ENCODE measurements at places on chromosomes 2 and 18.

GRCh38 chr18:38453880-38454279, 888.3 kb upstream of the CELF4 start:
- no peak for DNase-seq

- no peak for DNase-seq
These were observed 80.3 kb downstream of the RTP5 start for GRCh38 chr2:241949736-241950412.

DNA sequence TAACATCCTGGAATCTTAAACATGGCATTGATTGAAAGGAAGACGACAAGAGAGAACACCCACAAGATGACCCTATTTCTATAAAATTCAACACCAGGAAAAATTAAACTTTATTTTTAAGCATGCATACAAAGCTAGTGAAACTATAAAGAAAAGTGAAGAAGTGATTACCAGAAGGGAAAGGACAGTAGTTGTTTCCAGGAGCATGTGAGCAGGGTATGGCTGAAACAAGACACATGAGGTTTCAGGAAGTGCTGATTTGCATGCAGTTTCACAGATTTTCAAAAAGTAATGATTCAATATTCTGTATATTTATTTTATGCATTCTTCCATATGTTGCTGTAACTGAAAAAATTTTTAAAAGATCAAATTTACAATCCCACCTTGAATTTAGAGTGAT, 24.6 kb upstream of the DAW1 start:
- DNase-seq = no peak

DNA sequence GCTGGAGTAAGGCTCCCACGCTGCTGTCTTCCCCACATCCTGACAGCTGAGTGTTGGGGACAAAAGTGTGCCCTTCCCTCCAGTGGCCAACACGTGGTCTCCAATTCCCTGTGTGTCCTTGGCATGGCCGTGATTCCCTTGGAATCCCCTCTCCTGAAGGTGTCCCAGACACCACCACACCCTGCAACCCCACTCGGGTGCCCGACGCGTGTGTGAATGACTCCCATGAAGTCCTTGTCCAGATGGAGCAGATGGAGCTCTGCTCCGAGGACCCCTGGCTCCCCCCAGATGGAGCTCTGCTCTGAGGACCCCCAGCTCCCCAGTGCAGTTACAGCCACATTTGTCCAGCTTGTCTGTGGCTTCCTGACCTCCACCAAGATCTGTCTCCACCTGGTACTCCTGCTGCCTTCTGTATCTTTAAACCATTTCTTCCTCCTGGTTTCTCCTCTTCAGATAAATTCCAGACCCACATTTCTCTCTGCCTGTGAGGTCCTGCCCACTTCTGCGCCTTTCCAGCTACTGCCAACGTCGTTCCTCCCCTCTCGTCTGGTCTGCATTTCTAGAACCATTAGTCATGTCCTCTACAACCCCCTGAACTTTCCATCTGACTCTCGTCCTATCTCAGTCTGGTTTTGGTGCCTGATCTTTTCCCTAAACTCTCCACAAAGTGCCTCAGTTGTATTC, 86.8 kb upstream of the PXDN start:
- peak; percentile 52 for DNase-seq

GRCh38 chr2:5368263-5368662, 323.9 kb upstream of the SOX11 start:
- DNase-seq = peak; percentile 7

GRCh38 chr18:62989195-62989594, 273.9 kb downstream of the PHLPP1 start:
- no peak for DNase-seq

GRCh38 chr2:10304458-10305253, 2.0 kb downstream of the HPCAL1 start:
- no peak for DNase-seq

DNA sequence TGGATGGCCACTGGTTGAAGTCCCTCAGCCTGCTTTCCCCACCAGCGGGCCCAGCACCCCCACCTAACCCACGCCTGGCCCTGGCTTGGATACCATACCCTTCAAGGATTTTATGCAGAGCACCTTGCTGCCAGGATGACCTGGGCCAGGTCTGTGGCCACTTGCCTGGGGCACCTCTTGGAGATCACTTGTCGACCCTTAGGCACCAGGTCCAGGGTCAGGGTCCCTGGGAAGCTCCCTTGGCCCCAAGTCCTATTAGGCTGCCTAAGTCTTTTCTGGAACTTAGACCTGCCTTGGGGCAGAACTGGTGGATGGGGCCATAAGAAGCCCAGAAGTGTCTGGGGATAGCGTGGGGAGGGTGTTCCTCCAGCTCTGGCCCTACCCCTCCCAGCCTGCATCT, 39.1 kb downstream of the FOSL2 start:
- DNase-seq = no peak

Data from umbilical cord (tissue), 2 donors.